ENCODE measurements at places on chromosomes 11 and 22.

GRCh38 chr11:116702772-116703385 is 69.9 kb downstream of the BUD13 start:
- no peak for DNase-seq

GRCh38 chr22:30267382-30268302 is 991 bp upstream of the OSM start:
- no peak for DNase-seq

DNA sequence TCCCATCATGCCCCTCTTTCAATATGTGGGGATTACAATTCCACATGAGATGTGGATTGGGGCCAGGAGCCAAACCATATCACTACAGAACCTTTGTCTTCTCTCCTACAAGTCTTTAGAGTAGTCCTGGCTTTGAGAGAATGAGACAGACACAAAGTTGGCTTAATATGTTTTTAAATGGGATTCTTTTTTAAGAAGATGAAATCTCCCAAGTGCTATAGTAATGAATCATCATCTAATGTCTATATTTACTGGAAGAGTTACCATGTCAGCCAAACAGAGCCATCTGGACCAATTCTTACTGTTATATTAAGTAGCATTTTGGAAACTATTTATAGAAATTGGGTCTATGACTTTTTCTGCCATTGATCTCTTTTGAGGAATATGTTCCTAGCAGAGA is 38.1 kb upstream of the CARD18 start:
- DNase-seq = no peak

GRCh38 chr11:22851477-22851876 is 8.8 kb downstream of the CCDC179 start:
- no peak for DNase-seq

DNA sequence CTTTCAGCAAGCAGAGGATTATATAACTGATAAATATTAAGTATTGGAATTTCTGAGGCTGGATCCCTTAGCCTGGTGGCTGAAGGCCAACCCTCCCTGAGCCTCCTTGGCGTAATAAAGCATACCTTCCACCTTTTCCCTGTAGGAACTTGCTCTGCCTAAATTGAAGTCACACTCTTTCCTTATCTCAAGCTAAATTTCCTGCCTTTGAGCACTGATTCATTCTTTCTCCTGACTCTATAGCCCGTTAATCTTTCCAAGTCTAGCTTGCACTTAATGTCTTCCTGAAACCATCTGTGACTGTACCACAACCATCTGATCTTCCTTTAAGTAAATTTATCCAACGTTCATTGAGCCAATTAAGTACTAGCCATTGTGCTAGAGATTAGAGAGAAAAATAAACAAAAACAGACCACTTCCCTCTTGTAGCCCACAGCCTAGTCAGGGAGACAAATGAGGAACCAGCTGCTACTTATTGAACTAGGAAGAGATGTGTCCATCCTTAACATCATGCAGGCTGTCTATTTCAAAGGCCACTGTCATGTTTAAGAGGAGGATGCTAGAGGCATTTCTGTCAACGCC is 62.9 kb downstream of the GRK3 start:
- no peak for DNase-seq

DNA sequence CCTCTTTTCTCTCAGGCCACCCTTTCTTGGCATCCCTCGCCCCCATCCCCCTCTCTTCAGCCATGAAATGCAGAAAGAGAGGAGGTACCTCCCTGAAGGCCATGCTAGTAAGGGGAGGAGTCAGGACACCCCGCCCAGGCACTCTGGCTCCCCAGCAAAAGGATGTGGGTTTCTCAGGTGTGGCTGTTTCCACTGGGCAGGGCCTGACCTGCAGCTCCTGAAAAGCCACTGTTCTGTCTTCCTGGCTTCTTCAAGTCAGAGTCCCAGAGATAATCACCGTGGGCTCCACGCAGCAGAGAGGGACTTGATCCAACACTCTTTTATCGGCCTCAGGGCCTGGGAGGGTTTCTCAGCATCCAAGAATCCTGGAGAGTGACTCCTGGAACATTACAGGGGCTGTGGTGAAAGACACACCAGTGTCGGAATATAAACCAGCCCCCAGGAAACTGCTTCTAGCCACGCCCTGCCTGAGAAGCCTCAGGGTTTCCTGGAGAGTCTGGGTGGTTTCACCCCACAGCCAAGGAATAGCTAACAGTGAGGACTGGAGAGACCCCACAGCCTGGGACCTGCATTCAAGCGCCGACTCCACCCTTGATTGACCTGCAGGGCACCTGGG is 45.7 kb upstream of the TSPAN18 start:
- no peak for DNase-seq
